ENCODE measurements at places on chromosomes 2 and 18.

GRCh38 chr2:174615871-174616436, 18.4 kb upstream of the WIPF1 start:
- DNase-seq, result no peak

- DNase-seq, result no peak
Observed at GRCh38 chr2:207252979-207253645, 87.4 kb upstream of the KLF7 start.

- DNase-seq, result peak; percentile 35
Observed at GRCh38 chr2:149375801-149376361, 45.5 kb downstream of the LYPD6 start.

GRCh38 chr2:108629417-108629816, 89.9 kb upstream of the RANBP2 start:
- DNase-seq, result no peak

GRCh38 chr18:55778788-55779690, 191.0 kb upstream of the TCF4 start:
- no peak for DNase-seq

GRCh38 chr2:152126664-152127063, 27.8 kb upstream of the CACNB4 start:
- no peak for DNase-seq

- DNase-seq, result peak; percentile 25
Observed at GRCh38 chr2:174691201-174691779, 73.0 kb downstream of the CHRNA1 start.

GRCh38 chr2:64277101-64277849, 133.1 kb upstream of the PELI1 start:
- peak; percentile 96 for DNase-seq

GRCh38 chr2:75764611-75765010, 53.9 kb upstream of the GCFC2 start:
- DNase-seq, result no peak

DNA sequence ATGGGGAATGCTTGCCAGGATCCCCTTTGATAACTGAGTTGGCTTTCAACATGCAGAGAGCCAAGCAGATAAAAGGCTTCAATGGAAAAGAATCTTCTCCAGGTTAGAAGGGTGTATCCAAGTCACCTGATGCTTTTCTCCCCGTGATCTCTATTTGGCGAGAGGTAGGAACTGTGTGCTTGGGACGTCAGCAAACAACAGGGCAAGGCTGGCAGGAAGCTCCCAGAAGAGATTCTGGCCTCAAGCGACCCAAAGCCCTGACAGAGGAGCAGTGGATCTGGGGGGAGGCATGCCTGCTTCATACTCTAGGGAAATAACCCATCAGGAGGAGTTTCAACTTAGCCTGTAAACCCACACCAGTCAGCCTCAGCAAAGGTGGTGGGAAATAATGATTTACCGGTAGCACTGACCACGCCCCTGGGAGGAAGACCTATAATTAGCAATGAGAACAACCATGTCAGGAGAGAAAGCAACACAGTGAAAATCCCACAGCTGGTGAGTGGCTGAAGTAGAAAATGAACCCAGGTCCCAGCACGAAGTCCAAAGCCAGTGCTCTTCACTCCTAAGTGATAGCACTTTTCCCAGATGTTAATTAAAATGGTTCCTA, 76.3 kb upstream of the SEC11C start:
- DNase-seq, result no peak

- DNase-seq, result no peak
Observed at GRCh38 chr2:204643326-204643725, 98.1 kb downstream of the PARD3B start.

DNA sequence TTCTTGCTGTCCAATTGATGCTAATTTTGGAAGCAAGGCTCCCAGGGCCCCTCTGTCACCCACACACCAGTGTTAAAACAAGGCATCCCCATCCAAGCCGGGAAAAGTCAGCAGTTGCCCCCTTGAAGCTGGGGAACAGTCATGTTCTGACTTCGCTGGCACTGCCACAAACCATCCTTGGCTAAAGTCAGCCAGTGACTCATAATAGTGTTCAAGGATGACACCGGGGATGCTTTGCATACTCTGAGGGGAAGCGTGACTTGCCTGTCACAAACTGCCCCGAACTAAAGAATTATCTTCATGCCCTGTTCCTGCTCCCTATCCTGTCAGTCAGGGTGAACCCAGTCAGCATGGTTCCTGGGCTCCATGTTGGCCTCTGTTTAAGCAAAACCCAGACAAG, 37.0 kb downstream of the TGFA start:
- DNase-seq, result no peak

GRCh38 chr2:171407030-171407675, 26.6 kb downstream of the METTL8 start:
- DNase-seq, result no peak

GRCh38 chr18:845152-845819, 33.2 kb upstream of the YES1 start:
- DNase-seq, result peak; percentile 56

GRCh38 chr18:47566809-47567208, 315.3 kb upstream of the SKOR2 start:
- no peak for DNase-seq

DNA sequence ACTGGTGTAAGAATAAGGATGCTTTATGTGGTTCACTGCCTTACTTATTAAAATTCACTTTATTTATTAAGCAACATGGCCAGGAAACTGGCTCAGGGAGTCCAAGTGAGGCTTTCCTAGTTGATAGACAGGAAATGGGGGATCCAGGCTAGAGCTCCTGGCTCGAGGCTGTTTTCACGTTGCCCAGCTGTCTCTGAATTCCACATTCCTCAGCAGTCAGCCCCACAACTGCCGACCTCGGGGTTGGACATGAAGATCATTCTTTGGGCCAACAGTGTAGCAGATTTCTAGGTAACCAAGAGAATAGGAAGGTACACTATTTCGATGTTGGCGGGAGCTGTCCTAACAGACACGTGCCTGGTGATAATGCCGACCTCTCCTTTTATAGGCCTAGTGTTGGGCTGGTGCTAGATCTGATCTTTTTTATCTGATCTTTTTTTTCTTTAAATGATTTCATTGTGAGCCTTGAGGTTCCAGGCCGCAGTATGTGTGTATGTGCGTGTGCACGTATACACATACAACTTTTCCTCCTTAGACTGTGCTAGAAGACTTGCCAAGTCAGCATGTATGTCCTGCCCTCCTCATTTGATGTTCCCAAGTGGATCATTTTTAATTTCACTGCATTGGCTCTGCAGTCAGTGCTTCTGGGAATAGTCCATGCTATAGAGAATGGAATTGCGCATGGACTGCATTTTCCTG, 103.5 kb downstream of the CABLES1 start:
- peak; percentile 73 for DNase-seq

- no peak for DNase-seq
Observed at GRCh38 chr2:41488888-41489287, 558.9 kb upstream of the PKDCC start.

DNA sequence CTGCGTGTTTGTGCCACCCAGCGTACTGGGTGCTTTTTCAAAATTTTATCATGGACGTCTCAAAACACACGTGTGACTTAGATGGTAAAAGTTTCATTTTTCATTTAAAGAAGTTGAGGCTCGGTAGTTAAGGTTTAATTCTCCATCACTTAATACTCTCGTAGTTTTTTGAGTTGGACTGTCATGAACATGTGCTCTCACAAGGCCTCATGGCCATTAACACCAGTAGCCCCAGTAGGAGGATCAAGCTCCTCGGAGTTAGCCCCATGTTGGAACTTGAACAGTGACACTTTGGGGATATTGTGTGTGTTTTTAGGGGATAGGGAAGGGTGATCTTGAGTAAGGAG, 15.3 kb downstream of the NMUR1 start:
- DNase-seq, result peak; percentile 24

DNA sequence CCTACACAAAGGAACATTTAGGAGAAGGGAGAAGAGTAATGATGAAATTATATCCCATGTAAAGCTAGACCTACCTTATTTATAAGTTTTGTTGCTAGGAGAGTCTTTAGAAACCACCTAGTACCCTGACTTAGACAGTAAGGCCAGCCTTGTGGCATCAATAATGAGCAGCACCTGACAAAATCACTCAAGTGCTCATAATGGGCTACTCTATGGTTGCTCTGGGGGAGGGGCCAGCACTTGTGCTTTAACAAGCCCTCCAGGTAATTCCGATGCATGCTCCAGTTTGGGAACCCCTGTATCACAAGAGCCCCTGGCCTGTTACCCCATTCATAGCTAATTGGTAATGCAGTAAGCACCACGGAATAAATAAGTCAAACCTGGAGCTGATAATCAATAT, 102.9 kb upstream of the ALK start:
- no peak for DNase-seq

DNA sequence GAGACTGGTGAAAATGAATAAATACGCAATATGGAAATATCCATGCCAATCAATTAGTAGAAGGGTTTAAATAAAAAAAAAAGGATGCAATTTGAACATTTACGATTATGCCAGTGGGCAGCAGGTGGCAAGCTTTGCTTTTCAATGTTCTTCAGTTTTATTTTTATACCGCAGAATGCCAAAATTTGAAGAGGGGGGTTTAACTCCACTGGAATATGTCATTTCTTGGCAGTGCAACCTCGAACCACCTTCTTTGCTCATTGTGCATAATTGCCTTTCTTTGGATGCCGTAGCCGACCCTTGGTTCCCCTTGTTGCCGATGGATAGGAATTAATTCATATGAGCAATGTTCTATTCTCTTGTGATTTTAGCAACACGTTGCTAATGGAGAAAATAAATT, 88.0 kb downstream of the LTBP1 start:
- no peak for DNase-seq

DNA sequence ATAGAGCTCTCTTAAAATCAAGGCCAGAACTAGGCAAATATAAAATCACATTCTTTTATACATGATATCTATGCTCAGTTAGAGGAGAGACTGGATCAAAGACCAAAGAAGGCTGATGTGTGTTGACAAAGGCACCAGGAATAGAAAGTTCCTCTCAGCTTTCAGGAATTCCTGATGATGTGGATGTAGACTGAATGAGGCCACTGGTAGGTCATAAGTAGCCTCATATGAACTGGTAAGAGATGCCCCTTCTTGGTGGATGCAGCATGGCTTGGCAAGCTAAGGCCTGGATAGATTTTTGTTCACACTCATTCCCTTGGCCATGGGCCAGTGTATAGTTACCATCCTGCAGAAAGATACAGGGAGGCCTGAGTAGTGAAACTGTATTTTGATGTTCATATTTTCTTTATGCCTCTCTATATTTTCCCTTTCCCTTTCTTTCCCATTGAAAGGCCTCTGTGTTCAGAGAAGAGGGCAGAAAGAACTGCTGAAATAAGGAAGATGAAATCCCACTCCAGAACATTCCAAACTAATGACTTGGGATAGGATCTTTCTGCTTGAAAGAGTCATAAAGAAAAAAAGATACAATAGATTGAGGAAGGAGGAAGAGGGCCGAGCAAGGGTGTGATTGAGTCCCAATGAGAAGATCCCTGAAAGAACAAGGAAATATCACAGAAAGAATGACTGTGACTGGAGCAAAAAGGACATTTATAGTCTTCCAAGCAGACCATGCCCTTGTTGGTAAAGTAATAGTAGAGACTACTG, 2182.7 kb upstream of the PIK3C3 start:
- no peak for DNase-seq

- DNase-seq, result no peak
Observed at GRCh38 chr2:1140389-1141003, 189.8 kb downstream of the SNTG2 start.

- no peak for DNase-seq
Observed at GRCh38 chr2:172090044-172090961, 5.0 kb downstream of the DLX1 start.

DNA sequence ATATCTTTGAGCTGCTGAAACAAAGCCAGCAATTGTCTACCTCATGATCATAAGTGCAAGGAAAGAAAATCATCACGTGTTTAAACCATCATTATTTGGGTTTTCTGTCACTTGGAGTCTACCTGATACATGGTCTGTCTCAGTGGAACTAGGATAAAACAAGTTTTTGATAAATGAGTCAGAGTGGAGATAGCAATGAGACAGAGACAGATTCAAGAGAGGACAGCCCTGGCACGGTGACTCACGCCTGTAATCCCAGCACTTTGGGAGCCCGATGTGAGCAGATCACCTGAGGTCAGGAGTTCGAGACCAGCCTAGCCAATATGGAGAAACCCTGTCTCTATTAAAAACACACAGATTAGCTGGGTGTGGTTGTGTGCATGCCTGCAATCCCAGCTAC, 93.8 kb downstream of the PMAIP1 start:
- peak; percentile 24 for DNase-seq

GRCh38 chr2:37026050-37026449, 58.1 kb downstream of the HEATR5B start:
- DNase-seq, result no peak

- no peak for DNase-seq
Observed at GRCh38 chr2:236208019-236208926, 40.1 kb upstream of the GBX2 start.

DNA sequence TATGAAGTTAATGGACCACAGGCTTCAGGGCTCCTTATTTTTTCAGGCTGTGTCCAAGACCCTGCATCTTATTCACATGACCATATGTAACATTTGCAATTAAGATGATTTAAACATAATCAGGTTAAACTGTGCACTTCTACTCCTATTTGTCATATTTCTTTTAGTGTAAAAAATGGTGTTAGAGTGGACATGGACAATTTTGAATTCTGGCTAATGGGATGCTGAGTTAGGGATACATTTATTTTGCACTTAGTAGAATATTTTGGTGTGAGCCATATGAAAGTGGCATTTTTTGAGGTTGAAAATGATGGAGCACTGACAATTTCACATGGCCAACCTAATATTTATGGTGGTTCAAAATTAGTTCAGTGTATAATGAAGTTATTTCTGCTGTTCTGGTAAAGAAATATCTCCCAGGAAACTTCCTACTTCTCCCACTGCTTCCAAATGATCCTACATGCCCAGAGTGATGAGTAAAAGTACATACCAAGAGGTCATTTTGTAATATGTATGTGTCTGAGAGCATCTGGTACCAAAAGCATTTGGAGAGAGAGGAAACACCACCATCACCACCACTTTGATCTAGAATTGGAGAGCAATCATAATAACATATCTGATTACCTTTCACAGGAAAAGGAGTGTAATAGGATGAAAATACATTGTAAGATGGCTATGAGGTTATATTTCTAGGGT, 36.0 kb downstream of the GULP1 start:
- DNase-seq, result no peak

Measured in foreskin melanocyte (primary cell).